ENCODE measurements at places on chromosomes 1 and 21.

DNA sequence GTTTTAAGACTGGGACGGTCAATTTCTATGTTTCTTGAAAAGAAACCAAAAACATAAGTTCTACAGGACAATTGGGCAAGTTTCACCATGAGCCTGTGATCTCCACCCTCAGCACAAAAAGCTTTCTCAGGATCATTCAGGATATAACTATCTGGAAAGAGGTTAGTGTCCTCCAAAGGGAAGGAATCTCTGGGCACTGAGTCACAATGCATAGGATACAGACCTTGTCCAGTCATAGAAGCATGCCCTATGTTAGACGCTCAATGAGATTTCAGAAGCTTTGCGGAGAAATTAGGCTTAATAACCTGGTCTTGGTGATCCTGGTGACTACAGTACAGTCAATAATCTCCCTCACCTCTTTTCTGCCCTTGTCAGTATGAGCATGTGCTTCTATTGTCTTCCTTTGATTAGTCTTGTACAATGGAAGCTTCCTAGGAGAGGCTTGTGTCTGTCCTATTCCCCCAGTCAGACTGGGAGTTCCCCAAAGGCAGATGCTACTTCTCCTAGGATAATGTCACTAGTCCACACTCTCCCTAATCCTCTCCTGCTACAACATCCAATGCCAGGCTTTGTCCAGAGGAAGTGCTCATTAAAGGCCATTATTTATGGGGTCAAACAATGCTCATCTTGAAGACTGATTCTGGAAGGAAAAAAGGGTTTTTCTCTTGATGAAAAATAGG is 97.4 kb downstream of the KCNH1 start:
- DNase-seq, result no peak

GRCh38 chr1:53303726-53304515 is 23.9 kb downstream of the LRP8 start:
- DNase-seq, result no peak

- no peak for DNase-seq
Measured at GRCh38 chr1:207954104-207954503, 43.2 kb upstream of the CD34 start.

GRCh38 chr1:51189421-51190073 is 46.5 kb upstream of the RNF11 start:
- peak; percentile 17 for DNase-seq

GRCh38 chr1:197807739-197808453 is 32.6 kb upstream of the DENND1B start:
- DNase-seq, result no peak

DNA sequence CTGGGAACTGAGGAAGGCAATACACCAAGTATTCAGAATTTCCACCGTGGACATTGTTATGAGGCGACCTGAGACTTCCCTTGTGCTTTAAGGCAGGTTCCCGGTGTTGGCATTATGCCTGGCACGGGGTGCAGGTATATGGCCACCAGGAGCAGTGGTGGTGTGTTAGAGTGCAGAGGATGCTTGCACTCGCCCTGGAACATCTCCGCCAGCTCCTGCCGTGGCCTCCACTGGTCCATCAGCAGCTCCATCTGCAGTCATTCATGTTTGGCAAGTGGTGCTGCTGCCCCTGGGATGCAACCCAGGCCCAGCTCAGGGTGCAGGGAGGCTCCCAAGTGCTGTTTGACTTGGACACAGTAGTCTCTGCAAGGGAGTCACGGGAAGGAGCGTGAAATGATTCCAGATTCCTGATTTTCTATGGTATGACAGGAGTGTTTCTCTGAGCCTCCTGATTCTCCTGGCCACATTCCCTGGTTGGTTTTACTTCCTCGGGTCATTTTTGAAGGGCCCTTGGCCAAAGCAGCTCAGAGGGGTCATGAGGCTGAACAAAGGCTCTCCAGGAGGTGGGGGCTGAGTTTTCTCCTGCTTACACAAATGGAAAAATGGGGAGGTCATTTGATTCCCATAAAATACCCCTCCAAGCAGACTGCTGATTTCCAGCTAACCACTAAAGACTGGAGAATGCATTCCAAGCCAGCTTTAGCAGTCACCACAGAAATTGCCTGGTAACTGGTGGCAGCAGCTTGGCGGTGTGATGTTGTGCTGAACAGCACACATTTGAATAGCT is 60.4 kb upstream of the PSEN2 start:
- no peak for DNase-seq

- DNase-seq, result no peak
Measured at GRCh38 chr21:25396135-25396711, 211.1 kb downstream of the MRPL39 start.

- no peak for DNase-seq
Measured at GRCh38 chr1:5140136-5140535, 485.7 kb downstream of the AJAP1 start.

DNA sequence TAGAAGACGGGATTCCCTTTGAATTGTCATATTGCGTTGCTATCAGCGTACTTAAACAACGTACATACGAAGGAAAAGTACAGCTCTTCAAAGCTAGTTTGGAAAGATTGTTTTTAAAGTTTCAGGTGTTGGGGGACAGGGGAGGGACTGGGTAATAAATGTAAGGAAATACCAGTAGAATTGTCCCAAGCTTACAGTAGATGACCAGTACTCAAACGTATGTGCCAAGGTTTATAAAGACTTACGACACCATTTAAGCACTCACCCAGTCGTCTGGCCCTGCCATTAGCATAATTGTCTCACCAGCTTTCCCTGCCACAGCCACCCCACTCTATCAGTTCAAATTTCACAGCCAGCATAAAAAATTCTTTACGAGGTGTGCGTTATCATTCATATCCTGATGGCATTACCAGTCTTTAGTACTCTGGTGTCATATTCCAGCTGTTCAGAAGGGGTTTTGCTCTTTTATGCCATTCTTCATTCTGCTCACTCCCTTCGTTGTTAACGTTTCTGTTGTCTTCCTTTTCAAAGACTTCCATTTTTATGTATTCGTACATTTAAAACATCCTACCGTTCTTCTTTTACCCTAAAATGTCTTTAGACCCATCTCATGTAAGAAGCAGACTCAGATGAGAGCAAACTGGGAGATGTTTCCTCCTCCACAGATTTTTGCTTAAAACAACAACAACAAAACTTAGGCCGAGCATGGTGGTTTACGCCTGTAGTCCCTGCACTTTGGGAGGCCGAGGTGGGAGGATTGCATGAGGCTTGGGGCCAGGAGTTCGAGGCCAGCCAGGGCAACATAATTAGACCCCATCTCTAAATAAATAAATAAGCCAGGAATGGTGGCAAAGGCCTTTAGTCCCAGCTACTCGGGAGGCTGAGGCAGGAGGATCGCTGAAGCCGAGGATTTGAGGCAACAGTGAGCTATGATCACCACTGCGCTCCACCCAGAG is 1.0 kb upstream of the HP1BP3 start:
- no peak for DNase-seq

GRCh38 chr1:161021970-161022353 is 1.0 kb upstream of the F11R start:
- DNase-seq, result no peak

GRCh38 chr1:156623946-156624813 is 5.0 kb downstream of the HAPLN2 start:
- DNase-seq, result peak; percentile 82
